ENCODE measurements at places on chromosomes 4 and X.

GRCh38 chr4:83282049-83282535, 2.5 kb downstream of the COQ2 start:
- DNase-seq, result peak; percentile 51

- no peak for DNase-seq
These were observed 45.9 kb downstream of the PTCHD1 start for GRCh38 chrX:23380581-23380980.

DNA sequence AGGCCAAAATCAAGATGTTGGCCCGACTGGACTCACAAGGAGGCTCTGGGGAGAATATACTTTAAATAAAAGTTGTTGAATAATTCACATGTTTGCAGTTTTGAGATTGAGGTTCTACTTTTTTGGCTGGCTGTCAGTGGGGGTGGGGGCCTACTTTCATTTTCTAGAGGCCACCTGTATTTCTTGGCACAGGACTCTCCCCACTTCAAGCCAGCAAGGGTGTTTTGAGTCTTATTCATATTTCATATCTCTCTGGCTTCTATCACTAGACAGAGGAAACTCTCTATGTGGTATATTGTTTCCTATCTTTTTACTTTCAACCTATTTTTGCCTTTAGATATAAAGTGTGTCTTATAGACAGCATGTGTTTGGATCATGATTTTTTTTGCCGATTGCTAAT, 266.4 kb downstream of the PRR32 start:
- no peak for DNase-seq

- no peak for DNase-seq
These were observed 62.5 kb downstream of the NDNF start for GRCh38 chr4:121009578-121010478.

- DNase-seq, result no peak
These were observed 11.0 kb downstream of the BCOR start for GRCh38 chrX:40086569-40087335.

DNA sequence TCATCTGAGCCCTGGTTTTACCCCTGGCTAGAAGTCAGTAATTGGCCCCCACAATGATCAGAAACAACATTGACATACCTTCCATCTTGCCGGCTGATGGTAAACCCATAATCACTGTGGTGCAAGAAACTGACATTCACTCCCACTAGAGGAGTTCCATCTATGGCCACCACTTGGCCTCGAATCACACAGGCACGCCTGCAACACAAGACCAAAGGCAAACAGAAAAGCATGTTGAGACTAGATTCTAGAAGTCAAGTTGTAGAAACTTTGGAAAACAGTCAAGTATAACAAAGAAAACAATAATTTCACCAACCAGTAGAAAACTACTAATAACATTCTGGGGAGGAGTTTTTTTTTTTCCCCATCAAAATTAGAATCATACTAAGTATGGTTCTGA, 183.4 kb downstream of the SH2D1A start:
- no peak for DNase-seq

GRCh38 chrX:47745416-47745815, 86.4 kb upstream of the UXT start:
- no peak for DNase-seq

GRCh38 chr4:53476232-53477037, 99.0 kb downstream of the FIP1L1 start:
- peak; percentile 99 for DNase-seq

GRCh38 chr4:111650146-111650545, 495.1 kb upstream of the FAM241A start:
- no peak for DNase-seq

DNA sequence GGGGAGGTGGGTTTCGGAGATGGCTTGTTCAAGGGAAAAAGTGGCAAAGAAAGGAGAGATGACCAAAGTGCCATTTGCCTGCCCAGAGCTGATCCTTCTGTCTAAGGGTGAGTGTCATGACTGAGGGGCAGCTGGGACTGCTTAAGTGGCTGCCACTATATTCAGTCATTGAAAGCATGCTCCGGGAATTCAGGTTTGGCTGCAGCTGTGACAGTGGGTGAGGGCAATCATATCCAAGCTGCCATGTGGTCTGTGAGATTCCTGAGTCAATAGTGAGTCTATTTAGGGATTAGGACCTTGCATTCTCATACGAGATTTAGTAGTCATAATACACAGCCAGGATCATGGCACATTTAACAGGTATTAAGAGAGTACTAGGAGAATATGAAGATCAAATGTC, 138.8 kb upstream of the BANK1 start:
- DNase-seq, result no peak

- no peak for DNase-seq
These were observed 62.6 kb downstream of the C4orf46 start for GRCh38 chr4:158609116-158609515.

GRCh38 chr4:121554382-121554781, 142.4 kb downstream of the ANXA5 start:
- peak; percentile 31 for DNase-seq

DNA sequence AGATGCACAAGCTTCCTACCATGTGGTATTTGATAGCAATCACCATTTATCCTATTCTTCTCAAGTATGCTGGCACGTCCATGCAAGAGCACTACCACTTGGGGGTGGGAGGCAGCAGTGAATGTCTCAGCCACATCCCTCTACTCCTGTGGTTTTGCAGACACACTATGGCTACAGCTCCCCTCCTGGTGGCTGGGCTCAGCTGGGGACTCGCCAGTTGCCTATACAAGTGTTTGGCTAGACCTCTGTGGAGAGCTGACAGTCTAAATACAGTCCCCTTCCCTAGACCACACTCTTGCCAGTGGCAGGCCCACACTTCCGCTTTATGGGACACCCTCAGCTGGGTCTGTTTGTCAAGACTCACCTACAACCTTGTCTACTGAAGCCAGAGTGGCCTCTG, 53.2 kb downstream of the ADGRA3 start:
- no peak for DNase-seq

DNA sequence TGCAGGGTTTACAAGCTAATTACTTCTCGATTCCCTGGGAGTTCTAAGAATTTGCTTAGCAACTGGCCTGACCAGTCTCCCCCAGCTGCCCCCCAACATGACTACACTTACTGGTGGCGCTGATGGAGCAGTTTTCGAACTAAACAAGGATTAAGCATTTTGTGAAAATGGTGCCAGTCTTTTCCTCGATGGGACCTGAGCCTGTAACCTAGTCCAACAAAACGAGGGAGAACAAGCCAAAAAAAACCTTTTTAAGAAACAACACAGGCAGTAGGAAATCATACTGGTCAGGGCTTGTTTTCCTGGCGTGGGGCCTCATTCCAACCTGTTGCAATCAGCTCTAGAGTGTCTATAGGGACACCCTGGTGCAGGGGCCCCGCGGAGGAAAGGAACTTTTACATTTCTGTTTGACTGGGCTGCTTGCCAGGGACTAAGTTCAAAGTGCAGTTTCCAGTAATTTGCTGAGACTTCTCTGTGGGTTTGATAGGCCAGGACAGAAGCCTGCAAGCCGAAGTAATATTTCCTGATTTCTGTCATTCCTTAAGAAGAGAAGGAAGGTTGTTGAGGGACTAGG, 158.7 kb downstream of the SPRY1 start:
- peak; percentile 96 for DNase-seq

GRCh38 chrX:130975947-130976346, 72.9 kb upstream of the ENOX2 start:
- peak; percentile 27 for DNase-seq

DNA sequence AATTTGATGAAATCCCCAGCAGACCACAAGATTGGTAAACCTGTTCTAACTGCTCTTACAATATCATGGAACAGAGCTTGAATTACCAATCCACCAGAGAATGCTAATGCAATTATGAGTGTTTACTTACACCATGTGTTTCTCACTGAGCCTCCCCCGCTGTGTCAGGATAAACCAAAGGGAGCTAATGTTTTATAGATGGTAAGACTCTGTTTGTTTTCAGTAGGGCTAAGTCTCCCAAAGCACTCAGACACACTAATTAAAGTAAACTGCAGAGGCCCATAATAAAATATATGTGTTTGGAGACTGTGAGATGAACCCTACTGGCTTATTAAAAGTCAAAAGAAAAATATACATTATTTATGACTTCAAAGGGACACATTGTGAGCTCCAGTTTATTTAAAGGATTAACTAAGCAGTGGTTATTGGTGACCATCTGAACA, 261.7 kb upstream of the FAM241A start:
- DNase-seq, result no peak

GRCh38 chrX:40095583-40096394, 2.0 kb downstream of the BCOR start:
- no peak for DNase-seq

- DNase-seq, result no peak
These were observed 41.8 kb downstream of the EIF4E start for GRCh38 chr4:98887145-98887544.

- DNase-seq, result no peak
These were observed 122.4 kb upstream of the PGRMC2 start for GRCh38 chr4:128410037-128410436.

GRCh38 chr4:144572660-144573059, 73.3 kb upstream of the HHIP start:
- no peak for DNase-seq

- DNase-seq, result no peak
These were observed 20.1 kb upstream of the IL3RA start for GRCh38 chrX:1316527-1316926.

DNA sequence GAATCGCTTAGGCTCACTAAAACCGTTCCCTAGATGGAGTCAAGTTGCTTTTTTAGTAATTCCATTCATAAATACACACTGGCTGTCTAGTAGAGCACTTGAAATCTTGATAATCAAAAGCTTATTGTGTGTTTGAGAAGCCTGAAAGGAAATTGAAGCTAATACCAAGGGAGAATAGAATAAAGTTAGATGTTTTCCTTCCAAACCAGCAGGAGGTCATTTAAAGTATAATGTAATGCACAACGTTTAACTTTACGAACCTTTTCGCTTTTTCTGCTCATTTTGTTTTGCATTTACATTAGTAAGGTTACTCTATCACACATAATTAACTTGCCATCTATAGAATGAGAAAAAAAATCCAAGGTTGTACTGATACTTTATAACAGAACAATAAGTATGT, 440.9 kb downstream of the NKX6-1 start:
- no peak for DNase-seq

Data from fibroblast of the conjunctiva (primary cell).